ENCODE measurements at places on chromosomes 7 and 10.

DNA sequence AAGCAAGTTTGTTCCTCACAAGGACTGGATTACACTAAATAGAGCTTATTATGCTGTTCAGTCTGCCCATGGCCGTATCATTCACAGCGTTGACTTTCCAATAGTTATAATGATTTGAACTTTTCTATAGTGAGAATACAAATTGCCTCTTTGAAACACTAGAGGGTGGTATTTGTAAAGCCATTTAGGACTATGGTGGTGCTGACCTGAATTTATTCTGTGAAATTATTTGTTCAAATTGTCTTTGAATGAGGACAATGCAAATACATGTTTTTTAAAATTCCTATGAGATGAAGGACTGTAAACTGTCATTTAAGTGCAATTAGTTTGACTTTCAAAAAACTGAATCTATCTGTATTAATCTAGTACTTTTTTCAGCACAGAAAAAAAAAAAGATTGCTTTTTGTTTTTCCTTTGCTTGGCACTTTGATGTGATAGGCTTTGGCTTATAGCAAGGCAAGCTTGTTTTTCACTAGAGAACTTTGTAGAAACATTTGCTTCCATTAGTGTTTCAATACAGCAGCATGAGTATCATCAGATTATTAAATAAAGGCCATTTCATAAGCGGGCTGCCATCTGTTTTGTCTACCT lies 122.7 kb upstream of the TMEM229A start:
- no peak for DNase-seq

- DNase-seq: peak; percentile 23
These were observed 158.8 kb downstream of the SH3PXD2A start for GRCh38 chr10:103696411-103697145.

DNA sequence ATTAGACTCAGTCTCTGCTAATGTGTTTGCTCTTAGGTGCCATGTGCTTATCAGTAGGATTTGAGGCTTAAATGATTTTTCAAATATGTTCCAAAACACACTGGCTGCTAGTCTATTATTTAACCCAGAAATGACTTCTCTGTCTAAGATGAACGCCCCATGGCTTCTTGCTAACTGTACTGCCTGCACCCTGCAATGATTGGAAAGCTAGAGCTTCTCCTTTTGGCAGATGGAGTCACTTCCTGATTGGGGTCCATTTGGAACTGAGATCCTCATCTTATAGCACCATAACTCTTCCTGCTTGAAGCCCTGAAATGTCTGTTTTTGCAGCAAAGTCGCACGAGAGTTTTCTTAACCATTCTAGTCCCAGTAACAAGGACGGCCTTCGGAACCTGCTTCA lies 186.5 kb upstream of the ADO start:
- no peak for DNase-seq

DNA sequence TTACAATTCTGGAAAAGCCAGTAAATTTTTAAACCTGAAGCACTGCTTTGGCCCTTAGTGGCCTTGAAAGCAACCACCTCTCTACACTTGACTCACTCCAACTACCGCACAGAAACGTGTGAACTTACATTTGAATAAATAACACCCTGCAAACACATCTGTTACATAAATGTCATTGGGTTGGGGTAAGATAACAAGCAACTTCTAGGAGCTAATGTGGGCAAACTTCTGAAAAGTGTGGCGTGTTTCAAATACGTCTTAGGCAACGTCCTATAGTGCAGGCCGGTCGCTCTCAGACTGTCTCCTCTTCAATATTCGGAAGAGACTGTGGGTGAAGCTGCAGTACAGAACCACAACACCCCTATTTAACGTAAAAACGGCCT lies 474 bp downstream of the ORC5 start:
- no peak for DNase-seq

DNA sequence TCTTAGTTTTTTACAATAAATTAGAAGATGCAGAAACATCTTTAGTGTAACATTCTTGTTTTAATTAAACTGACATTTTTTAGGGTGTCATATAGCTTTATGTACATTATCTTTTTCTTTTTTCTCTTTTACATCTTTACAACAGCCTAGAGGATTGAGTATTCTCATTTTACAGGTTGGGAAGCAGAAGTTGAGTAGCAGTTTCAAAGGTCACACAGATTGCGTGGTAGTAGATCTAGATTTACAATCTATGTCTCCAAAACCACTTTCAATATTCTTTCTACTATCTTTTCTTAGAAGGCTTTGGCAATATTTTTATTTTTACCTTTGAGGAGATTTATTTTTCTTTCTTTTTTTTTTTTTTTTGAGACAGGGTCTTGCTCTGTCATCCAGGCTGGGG lies 18.7 kb upstream of the MCU start:
- no peak for DNase-seq

GRCh38 chr10:52313256-52313932 lies 687 bp upstream of the DKK1 start:
- no peak for DNase-seq

- DNase-seq: no peak
These were observed 48.5 kb upstream of the LEP start for GRCh38 chr7:128192497-128193142.

Measured in stimulated activated naive CD4-positive, alpha-beta T cell (primary cell).